ENCODE measurements at places on chromosomes 2 and 18.

GRCh38 chr2:171789956-171790355 is 102.7 kb downstream of the DYNC1I2 start:
- DNase-seq, result no peak

DNA sequence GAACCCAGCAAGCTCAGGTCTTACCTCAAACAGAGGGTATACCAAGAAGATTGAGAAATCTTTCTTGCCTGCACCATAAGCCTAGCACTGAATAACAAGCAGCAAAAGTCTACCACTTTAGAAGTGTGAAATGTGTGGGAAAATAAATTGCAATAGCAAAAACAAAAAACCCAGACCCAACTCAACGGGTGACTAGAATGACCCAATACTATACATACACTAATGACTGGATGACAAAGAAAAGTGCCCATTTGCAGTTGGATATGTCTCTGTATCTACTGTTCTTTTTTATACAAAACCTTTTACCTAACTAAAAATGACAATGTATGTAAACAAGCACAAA is 950.6 kb downstream of the TRIB2 start:
- DNase-seq, result no peak

GRCh38 chr2:72603481-72603880 is 222.4 kb downstream of the EXOC6B start:
- DNase-seq, result no peak

DNA sequence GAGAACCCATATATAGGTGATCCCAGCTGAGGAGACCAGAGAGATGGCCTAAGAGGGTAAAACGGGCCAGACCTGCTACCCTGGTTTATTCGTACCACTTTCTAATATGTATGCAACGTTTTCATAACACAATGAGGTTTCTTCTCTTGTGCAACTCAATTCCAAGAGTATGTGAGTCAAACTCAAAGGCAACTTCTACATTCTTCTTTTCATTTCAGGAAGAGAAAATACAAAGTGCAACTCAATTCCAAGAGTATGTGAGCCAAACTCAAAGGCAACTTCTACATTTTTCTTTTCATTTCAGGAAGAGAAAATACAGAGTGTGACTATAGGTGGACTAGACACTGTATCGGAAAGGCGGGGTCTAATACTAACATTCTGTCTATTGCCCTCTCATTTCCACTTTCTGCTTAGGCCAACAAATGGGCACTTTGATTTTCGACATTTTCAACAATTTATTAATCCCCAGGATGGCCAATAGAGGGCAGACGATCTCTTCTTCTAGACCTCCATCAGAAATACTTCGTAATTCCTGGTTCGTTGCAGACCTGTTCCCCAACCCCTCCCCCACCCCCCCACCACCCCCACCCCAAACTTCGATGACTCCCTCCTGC is 3.7 kb upstream of the CRIM1 start:
- DNase-seq, result no peak

DNA sequence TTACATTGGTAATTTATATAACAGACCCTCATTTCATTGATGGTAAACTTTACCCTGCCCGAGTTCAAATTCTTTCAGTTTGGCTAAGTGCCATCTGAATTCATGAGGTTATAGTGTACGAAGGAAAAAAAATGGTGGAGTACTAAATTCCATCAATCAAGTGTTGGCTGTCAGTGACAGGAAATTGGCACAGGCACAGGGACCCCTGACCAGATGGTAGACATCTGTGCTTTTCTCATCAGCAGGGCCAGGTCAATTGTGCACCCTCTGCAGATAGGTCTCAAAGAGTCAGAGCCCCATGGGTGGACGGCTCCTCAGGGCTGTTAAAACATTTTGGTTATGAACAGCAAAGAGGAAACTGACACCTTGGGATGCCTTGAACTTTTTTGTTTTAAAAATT is 439.2 kb downstream of the SETBP1 start:
- no peak for DNase-seq

GRCh38 chr2:150097901-150098531 is 389.5 kb downstream of the RND3 start:
- no peak for DNase-seq

- DNase-seq, result no peak
Observed at GRCh38 chr2:51718881-51719280, 686.9 kb upstream of the NRXN1 start.

DNA sequence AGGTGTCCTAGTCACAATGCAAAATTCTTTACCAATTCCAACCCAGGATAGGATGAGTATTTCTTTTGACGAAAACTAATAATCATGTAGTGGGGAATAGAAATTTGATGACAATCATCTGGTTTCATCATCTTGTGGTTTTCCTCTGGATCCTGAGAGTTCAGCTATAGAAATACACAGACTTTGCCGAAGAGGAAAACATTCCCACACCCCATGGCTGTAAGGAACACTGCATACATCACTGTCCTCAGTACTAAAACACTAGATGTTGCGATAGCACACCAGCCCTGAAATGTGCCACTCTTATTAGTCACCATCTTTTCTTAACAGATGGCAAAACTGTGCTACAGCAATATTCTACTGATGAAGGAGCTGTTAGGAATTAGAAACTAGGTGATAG is 29.4 kb downstream of the CERKL start:
- DNase-seq, result no peak

DNA sequence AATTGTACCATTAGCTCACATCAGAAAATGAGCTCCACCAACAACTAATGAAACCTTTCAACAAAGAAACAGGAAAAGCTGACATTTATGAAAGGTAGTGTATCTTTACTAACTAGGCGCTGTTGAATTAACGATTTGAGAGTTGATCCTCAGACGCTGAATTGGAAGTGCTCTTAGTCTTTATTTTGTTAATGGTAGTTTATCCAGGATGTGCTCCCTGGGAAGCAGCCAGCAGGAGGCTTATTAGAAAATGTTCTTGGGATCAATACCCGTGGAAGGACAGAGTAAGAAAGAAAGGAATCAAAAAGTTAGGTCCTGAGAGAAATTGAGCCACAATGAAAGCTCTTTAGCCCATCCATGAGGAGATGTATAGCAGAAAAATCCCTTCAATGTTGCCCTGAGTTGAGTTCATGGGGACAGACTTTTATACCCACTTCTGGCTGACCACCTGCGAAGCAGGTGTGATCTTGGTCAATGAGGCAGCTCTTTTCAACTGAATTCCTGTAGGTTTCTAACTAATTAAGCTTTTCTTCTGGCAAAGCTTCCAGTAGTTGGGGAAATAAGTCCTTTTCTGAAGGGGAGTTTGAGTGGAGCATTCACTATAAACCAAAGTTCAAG is 492.6 kb upstream of the REG3G start:
- DNase-seq, result no peak

DNA sequence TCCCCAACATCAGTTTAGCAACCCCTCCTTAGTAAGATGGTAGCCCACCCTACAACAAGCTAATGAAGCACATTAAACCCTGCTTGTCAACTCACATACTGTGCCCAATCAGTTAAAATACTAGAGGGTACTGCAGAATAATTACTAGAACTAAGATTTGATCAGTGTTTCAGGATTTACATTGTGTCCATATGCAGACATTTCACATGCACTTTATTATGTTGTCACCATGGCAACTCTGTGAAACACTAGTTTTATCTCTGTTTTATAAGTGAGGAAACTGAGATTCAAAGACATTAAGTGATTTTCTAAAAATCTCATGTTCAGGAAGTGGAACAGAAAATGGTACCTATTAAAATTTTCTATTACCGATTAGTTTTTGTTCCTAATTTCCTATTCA is 61.7 kb downstream of the CYBRD1 start:
- DNase-seq, result no peak

- DNase-seq, result no peak
Observed at GRCh38 chr2:8599421-8600242, 82.2 kb upstream of the ID2 start.

DNA sequence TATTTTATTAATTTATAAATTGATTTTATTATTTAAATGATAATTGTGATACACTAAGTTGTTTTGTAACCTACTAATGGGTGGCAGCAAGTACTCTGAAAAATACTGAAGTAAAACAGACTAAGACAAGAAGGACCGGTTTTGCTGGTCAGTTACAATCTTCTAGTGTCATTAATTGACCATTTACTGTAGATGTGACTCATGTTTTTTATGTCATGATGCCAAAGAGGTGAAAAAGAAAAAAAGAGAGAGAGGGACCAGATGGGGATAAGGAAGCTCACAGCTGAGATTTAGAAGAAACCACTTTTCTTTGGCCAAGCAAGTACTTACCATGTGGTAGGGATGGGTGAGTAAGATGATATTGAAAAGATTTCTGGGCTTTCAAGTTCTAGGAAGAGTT is 955.8 kb upstream of the LRRTM1 start:
- no peak for DNase-seq

DNA sequence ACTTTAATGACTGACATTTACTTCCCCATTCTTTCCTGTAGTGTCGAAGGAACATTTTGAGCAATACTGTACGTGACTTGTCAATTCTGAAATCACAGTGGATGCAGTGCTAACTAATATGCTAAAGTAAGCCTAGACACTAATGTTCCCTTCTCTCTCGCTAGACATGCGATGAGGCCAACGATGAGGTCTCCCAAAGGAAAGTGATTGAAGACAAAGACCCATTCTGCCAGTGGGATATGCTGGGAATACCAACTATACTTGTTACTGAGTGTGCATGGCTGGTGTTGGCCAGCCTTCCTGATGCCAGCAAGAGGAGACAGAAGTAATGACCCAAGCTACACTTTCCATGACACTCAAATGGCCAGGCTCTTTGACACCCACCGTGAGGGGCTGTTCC is 2.5 kb upstream of the SERPINE2 start:
- DNase-seq, result no peak

- DNase-seq, result no peak
Observed at GRCh38 chr2:188869550-188869949, 104.6 kb upstream of the COL3A1 start.

DNA sequence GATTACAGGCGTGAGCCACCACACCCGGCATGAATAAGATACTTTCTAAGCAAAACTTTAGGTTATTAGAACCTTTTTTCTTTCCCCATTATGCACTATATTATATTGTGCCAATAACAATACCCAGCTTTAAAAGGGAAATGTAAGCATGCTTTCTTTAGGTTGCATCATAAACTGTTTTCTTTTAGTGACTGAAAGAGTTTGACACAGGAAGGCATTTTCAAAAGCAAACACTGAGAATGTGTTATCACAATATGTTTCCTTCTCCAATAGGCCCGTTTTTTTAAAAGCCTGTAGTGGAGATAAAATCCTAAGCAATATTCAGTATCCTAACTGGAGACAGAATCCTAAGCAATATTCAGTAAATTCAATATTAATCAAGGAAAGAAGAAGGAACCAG is 16.7 kb upstream of the EPB41L5 start:
- no peak for DNase-seq

DNA sequence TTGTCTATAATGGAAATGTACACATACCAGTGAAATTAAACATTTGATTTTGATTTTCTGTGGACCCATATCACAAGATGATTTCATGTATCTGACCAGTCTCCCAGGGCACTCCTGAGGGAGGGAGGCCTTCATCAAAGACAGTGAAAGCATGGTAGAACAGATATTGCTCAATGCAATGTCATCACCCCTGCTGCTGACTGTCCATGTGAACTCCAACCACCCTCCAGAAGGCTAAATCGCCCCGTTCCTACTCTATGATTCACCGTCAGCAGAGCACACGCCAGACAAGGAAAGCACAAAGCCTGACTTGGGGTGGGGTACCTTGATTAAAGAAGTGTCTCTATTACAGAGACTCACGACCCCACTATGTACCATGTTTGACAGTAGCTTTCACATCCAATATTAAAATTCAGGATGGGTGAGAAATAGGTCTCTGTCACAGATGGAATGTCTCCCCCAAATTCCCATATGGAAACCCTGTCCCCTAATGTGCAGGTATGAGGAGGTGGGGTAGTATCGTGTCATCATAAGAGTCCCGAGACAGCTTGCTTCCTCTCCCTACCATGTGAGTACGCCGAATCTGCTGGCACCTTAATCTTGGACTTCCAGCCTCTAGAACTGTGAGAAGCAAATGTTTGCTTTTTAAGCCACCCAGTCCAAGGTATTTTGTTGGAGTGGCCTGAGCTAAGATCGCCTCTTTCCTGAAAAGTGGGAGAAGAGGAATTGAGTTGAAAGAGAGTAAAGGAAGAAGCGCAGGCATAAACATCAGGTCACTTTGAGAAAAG is 42.4 kb downstream of the CYB5A start:
- DNase-seq, result no peak

DNA sequence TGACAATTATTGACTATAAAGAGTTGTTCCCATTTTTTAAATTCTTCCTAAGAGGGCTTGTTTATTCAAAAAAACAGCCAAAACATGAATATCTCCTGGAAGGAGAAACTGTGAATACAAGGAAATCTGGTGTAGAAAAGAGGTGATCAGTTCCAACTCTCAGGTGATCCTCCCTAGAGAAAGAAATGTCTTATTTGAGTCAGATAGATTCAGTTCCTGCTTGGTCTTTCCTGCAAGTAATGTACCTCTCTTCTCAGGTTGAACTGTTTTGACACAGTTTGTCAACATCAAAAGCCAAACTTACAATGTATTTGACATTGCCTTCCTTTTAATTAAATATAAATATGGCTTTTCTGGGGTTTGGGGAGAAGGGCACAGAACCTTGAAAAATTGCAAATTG is 567.4 kb downstream of the ARHGAP15 start:
- DNase-seq, result no peak

GRCh38 chr2:181008407-181008806 is 28.0 kb downstream of the UBE2E3 start:
- DNase-seq, result no peak

DNA sequence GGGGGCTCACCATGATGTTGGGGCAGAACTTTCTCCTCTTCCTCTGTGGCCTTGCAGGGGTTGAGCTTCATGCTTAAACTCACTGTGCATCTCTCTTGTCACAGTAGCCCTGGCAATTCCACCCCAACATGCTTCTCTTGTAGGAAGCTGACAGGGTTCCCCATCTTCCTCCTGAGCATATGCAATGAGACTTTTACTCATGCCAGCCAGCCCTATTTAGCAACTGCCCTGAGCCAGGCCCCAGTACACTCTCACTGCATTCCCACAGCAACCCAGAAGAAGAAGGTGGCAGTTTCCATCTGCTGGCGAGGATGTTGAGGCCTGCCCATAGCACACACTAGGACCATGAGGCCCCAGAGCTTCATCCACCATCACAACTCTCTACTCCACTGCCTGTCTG is 72.2 kb upstream of the TEX51 start:
- no peak for DNase-seq

DNA sequence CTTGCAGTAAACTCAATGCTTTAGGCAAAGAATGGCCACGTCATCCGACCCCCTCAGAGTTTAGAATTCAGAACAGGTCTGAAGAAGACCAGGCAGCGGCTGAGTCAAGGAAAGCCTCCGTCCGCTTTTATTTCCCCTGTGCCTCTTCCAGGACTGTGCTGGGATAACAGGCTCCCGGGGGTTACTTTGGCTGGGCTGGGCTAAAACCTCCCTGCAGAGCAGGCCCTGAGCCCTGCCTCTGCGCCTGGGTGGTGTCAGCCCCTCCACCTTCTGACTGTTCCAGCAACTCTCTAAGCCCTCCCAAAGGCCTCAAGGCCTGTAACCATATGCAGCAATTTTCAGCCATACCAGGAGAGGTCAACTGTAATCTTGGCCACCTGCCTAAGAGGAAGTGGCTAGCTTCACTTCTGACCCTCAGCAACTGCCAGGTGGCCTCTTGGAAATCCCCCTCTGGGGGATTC is 166.5 kb downstream of the RPIA start:
- no peak for DNase-seq

- DNase-seq, result no peak
Observed at GRCh38 chr2:32291746-32292145, 14.0 kb downstream of the YIPF4 start.

GRCh38 chr18:56799756-56800155 is 148.6 kb downstream of the WDR7 start:
- DNase-seq, result no peak
